Activated CD8-positive, alpha-beta memory T cell treated with anti-CD3 and anti-CD28 coated beads, Interleukin-2, amount 10 ng/mL, durations not matched to agents 7 days and 5 days (primary cell): ENCODE measurements at places on chromosomes 4 and X. TPM values are rescaled to one million over a fixed set of nuclear protein-coding genes. Genes with fewer than 3 reads are reported as not detected.

The MAGEA2 gene
- not detected for total RNA-seq

The HELQ gene
- 14.8 TPM for total RNA-seq

The GYPB gene
- 0.70 TPM for total RNA-seq

The GPM6B gene
- total RNA-seq, result not detected

The HSPA4L gene
- 0.15 TPM for total RNA-seq

The RHOXF2B gene
- total RNA-seq, result not detected

The VGLL1 gene
- total RNA-seq, result not detected

The ACTRT1 gene
- total RNA-seq, result not detected

The TMPRSS11D gene
- total RNA-seq, result not detected

The TECRL gene
- not detected for total RNA-seq

The MAGEA12 gene
- not detected for total RNA-seq
